ENCODE measurements at places on chromosomes 16 and 17.

DNA sequence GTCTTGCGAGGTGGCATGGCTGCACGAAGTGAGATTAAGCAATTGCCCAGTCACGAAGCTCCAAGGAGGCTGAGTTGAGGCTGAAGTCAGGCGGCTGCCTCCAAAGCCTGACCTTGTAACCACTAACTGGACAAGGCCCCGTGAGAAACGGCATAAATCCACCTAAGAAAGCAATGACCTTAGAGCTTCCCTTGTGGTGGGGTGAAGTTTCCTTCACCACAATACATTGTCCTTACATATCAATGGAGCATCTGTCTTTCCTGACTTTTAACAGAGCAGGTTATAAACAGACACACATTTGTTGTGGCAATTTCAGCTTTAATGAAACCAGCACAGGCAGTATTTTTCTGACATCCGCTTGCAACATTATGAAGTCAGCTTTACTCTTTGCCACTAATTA, 2.5 kb upstream of the MED9 start:
- no peak for DNase-seq

DNA sequence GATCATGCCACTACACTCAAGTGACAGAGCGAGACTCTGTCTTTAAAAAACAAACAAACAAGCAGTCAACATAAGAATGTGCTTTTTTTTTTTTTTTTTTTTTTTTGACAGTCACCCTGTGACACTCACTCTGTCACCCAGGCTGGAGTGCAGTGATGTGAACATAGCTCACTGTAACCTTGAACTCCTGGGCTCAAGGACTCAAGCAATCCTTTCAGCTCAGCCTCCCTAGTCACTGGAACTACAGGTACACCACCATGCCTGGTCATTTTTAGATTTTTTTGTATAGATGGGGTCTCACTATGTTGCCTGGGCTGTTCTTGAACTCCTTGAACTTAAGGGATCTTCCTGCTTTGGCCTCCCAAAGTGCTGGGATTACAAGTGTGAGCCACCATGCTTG, 15.3 kb upstream of the CHP2 start:
- DNase-seq = no peak

GRCh38 chr16:20803561-20804214, 2.6 kb downstream of the ERI2 start:
- no peak for DNase-seq

- no peak for DNase-seq
Measured at GRCh38 chr16:68749432-68749831, 12.3 kb downstream of the CDH1 start.

- DNase-seq = no peak
Measured at GRCh38 chr17:73595068-73595467, 49.2 kb downstream of the SDK2 start.

GRCh38 chr16:53061701-53062159, 6.9 kb downstream of the CHD9 start:
- DNase-seq = no peak

- no peak for DNase-seq
Measured at GRCh38 chr16:20826039-20826566, 19.8 kb downstream of the REXO5 start.

DNA sequence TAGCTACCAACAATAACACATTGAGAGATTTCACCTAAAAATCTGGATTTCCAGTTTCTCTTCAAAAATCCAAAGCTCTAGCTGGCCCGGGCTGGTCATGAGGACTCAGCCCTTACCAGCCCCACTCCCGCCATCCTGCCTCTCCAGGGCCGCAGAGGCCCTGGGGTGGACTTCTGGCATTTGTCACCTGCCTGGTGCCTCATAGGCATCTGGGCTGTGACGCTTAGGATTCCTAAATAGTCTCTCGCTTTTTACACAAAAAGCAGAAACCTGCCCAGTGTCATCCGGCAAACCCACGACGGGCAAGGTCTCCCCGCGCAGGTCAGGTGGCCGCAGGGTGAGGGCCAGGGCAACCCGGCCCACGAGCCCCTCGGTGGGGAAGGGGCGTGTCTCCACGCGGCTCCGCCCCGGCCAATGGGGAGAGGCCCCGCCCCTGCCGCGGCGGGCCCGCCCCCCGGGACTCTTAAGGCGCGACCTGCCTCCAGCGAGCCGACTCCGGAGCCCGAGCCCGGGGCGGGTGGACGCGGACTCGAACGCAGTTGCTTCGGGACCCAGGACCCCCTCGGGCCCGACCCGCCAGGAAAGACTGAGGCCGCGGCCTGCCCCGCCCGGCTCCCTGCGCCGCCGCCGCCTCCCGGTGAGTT, at the start of gene VASN:
TSS of gene VASN (plus strand) at position 492 of the 644 bp plus-strand sequence. CDS start 9,030 bp downstream, outside the sequence.
- peak; percentile 91 for DNase-seq

- peak; percentile 68 for DNase-seq
Measured at GRCh38 chr17:45666046-45666600, 118.0 kb upstream of the CRHR1 start.

DNA sequence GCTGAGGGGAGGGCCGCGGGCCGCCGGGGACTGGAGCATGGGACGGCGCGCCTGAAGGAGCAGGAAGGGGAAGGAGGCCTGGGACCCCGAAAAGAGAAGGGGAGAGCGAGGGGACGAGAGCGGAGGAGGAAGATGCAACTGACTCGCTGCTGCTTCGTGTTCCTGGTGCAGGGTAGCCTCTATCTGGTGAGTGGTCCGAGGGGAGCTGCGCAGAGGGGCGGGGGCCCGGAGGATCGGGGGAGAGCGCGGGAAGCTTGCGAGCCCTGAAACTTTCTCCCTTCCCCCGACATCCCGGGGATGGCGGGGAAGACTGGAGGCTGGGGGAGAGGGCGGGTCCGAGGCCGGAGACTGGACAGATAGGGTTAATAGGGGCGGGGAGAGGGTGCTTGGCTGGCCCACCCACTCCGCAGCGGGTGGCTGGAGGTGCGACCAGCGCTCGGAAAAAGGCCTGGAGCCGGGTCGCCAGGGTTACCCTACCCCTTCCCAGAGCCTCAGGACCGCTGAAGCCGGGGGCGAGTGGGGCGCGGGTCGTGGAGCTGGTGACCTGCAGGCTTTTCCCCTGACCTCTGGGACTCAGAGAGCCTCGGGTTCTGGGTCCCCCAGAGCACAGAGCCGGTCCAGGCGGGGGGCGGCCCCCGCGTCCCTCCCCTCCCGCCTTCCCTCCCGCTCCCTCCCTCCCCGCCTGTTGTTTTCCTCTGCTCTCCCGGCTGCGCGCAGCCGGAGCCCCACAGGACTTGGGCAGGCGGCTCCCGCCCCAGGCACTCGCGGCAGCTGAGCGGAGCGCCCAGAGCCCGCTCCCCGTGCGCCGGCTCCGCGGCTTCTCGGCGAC, 631 bp downstream of the NXPH3 start:
- DNase-seq = peak; percentile 72

GRCh38 chr17:3914312-3914670, 2.0 kb downstream of the P2RX1 start:
- no peak for DNase-seq

DNA sequence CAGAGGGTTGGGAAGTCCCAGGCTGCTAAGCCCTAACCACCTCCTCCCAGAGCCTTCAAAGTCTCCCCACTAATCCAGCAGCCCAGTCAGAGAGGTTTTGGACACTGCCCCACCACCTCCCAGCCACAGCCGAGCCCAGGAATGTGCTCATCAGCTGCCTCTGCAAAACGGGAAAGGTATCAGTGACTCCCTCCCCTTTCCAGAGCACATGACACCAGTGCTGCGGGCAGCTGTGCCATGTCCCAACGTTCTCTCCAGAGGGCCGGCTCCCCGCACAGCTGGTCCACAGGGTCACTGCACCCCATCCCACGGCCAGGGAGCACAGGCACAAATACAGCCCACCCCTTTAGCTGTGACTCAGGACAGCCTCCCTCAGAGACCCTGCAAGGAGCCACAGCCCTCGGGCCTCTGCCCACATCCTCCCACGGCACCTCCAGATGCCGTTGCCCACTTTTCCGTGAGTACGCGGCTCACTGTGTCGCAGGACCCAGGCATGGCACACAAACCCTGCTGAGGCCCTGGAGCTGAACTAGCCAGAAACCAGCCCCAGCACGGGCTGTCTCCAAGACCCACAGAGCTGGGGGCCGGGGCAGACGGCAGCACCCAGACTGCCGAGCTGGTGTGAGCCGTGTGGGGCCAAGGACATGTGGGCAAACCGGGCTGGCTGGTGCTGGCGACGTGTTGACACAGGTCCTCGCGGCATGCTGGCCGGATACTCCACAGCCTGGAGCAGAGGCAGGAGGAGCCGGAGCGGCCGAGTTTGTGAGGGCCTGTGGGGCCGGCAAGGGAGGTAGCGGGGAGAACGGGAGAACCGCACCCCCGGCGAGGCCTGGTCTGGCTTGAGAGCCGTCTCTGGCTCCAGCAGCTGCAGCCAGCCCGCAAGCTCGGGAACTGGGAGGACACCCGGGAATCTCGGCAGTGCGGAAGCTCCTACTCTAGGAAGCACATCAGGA, 6.3 kb upstream of the PPP1R27 start:
- no peak for DNase-seq

DNA sequence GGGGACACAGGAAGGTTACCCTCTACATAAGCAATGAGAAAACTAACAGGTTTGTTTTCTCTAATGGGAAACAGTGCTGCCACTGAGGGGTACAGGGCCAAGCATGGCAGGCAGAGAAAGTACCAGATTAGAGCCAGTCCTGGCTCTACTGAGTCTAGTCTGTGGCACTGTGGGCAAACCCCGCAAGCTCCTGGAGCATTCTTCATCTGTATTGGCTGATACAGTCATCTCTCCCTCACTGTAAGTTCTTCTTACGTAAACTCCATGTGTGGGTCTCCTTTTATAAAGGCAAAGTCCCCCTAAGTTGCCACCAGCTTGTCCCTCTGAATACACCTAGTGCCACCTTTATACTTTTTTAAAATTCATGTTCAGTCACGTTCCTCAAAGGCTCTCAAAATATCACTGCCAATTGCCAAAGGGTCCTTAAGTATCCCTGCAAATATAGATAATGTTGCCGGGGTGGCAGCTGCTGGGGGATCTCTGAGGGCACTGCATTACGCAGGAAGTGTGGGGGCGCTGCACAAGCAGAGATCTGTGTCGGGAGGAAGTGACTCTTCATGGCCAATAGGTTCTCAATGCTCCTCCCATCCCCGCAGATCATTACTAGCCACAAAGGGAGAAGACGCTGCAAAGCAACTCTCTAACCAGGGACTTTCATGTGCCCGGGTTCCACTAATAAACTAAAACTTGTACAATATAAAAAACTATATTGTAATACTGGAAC, 18.8 kb downstream of the XPO6 start:
- DNase-seq = no peak

DNA sequence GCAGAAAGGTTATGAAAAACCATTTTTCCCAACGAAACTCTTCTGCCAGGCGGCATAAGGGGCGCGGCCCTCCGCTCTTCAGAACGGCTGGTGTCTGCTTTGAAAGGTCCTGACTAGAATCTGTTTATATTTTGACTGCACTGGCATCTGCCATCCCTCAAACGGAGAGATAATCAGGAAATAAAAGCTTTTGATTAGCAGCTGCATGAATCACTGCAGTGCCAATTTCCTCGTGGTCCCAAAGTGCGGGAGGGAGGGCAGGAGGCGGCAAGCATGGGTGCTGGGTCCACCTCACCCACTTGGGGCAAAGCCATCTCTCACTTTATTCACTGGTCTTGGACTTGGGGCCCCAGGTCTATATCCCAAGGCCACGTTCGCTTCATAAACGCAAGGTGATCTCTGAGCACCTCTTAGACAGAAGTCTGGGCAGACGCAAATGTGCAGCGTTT, 49.7 kb downstream of the TBC1D16 start:
- no peak for DNase-seq

- DNase-seq = no peak
Measured at GRCh38 chr17:72182371-72182873, 61.6 kb downstream of the SOX9 start.

DNA sequence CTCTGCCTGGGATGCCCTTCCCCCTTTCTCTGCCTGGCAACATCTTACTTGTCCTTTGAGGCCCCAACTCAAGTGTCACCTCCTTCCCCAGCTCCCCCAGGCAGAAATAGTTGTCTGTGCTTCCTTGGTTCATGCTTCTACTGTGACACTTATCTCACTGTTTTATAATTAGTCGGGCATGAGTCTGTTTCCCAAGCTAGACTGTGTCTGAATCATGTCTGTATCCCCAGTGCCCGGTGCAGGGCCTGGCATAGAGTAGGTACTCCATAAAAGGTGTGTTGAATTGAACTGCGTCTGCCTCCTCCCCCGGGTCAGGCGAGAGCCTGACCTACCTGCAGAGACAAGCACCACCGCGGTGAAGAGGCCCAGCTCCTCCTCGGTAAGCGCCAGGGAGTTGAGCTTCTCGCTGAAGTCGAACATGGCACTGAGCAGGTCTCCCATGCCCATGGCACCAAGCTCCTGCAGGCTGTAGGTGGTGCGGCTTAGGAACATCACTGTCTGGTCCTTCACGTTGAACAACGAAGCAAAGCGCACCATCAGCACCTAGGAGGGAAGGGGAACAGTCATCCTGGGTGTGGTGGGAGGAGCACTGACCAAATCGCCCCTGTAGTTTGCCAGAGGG, 6.7 kb downstream of the NR1D1 start:
- DNase-seq = no peak

DNA sequence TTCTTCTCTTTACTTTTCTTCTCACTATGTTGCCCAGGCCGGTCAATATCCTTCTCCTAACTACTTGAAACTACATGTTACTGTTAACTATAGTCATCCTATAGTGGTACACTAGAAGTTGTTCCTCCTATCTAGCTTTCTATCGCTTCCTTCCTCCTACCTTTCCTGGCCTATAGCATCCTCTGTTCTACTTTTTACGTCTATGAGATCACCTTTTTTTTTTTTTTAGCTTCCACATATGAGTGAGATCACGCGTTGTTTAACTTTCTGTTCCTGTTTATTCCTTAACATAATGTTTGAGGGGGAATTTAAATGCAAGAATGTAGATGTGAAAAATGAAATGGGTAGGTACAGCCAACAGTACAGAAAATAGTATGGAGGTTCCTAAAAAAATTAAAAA, 30.5 kb upstream of the YPEL2 start:
- no peak for DNase-seq

- DNase-seq = no peak
Measured at GRCh38 chr17:80682372-80682771, 137.7 kb downstream of the RPTOR start.

GRCh38 chr16:74224828-74225612, 71.6 kb upstream of the PSMD7 start:
- no peak for DNase-seq

- DNase-seq = no peak
Measured at GRCh38 chr17:80465327-80465974, 11.0 kb downstream of the NPTX1 start.

- DNase-seq = no peak
Measured at GRCh38 chr16:84643180-84643583, 5.1 kb upstream of the KLHL36 start.

GRCh38 chr17:45355087-45355486, 38.3 kb upstream of the MAP3K14 start:
- DNase-seq = no peak

Measured in cerebellum (tissue), 4 donors.